ENCODE measurements at places on chromosomes 2 and 18.
A peak's percentile ranks its signal among the peaks of the same experiment; 100 is the strongest.

DNA sequence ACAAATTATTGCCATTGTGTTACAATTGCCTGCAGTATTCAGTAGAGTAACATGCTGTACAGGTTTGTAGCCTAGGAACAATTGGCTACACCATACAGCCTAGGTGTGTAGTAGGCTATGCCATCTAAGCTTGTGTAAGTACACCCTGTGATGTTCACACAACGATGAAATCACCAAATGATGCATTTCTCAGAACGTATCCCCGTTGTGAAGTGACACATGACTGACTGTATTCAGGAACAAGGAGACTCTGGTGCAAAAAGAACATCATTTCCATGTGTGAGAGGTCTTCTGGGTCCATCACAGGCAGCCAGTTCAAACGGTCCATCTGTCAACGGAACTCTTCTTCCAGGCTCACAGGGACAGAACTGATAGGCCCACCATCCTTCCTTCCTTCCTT lies 263.7 kb downstream of the ANAPC1 start:
- no peak for DNase-seq

DNA sequence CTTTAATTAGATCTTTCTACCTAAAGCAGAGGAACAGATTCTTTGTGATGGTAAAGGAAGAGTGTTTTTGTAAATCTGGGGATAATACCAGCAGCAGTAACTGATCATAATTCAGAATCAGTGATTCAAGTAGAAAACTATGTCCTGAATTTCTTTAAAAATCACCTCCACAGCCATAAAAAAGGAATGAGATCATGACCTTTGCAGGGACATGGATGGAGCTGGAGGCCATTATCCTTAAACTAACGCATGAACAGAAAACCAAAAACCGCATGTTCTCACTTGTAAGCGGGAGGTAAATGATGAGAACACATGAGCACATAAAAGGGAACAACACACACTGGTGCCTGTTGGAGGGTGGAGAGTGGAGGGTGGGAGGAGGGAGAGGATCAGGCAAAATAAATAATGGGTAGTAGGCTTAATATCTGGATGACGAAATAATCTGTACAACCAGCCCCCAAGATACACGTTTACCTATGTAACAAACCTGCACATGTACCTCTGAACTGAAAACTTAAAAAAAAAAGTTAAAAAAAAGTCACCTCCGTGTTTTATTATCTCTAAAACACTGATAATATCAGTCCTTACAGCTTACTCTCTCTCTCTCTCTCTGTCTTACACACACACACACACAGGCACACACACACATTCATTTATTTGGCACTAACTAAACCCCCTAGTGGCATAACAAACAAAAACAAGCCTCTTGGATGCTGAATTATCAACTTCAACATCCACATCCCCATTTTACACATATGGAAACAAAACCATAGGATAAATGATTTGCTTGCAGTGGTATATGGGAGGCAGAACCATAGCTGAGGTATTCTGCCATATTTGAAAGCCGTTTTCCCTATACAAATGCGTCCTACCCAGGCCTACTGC lies 1.4 kb downstream of the TM4SF20 start:
- no peak for DNase-seq

- no peak for DNase-seq
Measured at GRCh38 chr2:227415538-227416424, 28.0 kb upstream of the SCYGR1 start.

DNA sequence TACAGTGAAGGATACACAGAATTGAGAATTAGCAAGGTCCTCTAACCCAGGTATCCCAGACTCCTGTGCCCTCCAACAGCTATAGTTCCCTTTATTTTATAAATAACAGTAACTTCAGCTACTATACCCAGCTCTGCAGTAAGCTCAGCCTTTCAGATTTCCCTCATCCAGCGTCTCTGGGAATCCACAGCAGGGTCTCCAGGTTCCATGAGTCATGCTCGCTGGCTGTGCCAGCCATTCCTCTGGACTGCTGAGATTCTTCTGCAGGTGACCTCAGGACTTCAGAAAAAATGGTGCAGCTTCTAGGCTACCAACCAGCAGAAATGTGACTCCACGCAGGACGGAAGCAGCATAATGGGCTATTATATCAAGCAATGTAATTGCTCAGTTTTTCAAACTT lies 419.3 kb downstream of the ZNF516 start:
- DNase-seq, result no peak

DNA sequence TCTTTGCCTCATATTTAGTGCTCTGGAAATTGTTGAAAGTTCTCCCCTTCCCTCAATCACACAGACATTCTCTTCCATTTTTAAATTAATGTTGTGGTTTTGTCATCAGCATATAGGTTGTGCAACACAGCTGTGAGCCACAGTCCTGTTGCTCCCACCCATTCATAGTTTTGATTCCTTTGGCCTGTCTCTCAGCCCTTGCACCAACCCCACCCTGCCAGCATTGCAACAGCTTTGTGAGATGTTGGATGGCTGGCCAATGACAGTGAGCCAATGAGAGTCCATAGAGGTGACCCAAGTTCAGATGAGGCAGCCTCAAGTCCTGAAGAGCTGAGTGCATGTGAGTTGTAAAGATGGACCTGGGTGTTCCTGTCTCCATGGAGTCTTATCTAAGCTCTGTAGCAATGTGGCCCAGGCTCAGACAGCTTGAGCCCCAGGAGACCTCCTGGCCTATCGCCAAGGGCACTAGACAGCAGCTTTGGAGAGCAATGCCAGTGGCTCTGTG lies 775.5 kb downstream of the RNF144A start:
- DNase-seq, result no peak

- DNase-seq, result no peak
Measured at GRCh38 chr2:20444993-20445910, 1.6 kb upstream of the RHOB start.

DNA sequence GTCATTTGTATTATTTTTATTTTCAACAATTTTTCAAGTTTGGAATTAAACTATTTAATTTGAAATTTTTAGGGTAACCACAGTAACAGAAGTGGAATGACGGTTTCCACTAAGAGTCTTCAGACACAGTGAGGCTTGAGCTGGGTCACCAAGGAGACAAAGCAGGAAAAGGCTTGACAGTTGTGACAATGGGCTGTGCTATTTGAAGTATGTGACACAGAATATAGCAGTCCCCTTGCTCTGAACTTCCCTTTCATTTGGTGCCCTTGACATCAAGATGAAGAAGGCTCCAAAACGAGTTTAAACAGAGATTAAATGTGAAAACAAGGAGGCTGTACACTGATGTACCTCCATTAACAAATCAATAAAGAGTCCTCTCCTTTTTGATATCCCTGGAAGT lies 265.4 kb upstream of the DLGAP1 start:
- DNase-seq, result no peak

DNA sequence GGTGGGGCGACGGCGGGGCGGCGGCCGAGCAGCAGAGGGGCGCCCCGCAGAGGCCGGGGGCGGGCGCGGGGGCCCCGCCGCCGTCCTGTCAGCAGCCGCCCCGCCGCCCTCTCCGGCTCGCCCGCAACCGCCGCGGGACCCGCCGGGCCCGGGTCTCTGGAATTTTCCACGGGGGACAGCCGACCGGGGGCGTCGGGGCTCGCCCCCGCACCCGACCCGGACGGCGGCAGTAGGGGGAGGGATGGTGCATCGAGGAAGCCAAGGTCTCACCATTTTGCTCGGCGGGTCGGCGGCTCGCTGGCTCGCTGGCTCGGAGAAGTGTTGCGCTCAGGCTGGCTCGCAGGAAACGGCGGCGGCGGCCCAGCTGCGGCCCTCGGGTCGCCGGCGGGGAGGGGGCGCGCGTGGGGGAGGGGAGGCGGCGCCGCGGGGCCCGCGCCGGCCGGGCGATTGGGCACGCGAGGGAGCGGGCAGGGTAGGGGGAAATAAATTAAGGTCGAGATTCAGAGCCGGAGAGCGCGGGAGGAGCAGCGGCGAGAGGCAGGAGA lies 405 bp downstream of the PPP3R1 start:
- no peak for DNase-seq

DNA sequence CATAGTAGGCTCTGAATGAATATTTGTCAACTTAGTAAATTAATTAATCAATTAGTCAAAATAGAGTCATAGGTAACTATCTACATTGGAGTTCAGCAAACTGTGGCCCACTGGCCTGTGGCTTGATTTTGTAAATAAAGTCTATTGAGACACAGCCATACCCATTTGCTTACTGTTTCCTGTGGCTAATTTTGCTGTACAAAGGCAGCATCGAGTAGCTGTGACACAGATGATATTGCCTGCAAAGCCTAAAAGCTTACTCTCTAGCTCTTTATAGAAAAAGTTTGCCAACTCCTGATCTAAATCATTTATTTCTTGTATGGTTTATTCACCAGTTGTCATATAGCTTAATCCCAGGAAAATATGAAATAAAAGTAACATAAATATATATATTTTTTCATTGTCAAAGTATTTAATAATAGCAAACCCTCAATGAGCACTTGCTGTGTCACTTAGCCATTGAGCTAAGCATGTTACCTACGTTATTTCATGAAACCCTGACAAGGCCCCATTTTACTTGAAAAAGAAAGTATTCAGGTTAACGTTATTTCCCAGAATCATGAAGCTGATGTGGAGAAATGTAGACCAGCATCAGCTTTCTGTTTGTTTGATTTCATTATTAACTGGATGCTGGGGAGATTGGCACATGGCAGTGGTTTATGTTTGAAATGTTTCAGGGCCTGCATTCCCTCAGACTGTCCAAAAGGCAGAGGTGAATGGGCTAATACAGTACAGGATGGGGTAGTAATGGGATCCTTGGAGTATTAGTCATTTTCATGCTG lies 69.6 kb downstream of the ICOS start:
- no peak for DNase-seq

- no peak for DNase-seq
Measured at GRCh38 chr2:176079285-176079830, 4.4 kb downstream of the EVX2 start.

GRCh38 chr2:120398996-120399888 lies 53.3 kb downstream of the INHBB start:
- peak; percentile 58 for DNase-seq

- no peak for DNase-seq
Measured at GRCh38 chr2:240350006-240350355, 85.5 kb upstream of the GPC1 start.

Measured in cardiac septum (tissue), 1 donor.